ENCODE measurements at places on chromosomes 1 and 21.

DNA sequence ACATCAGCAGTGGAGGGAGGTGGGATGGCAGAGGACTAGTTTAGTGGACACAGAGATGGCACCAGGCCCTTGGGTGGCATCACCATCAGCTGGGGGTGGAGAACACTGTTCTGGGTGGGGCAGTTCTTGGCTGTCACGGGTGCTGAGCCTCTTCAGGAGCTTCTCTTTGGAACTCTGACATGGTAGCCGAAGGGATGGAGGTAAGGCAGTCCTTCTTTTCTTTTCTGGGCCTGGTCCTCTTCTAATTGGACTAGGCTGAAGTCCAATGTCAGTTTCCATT lies 8.3 kb upstream of the MEF2D start:
- DNase-seq = no peak

GRCh38 chr1:66331658-66332547 lies 202.1 kb upstream of the SGIP1 start:
- no peak for DNase-seq

DNA sequence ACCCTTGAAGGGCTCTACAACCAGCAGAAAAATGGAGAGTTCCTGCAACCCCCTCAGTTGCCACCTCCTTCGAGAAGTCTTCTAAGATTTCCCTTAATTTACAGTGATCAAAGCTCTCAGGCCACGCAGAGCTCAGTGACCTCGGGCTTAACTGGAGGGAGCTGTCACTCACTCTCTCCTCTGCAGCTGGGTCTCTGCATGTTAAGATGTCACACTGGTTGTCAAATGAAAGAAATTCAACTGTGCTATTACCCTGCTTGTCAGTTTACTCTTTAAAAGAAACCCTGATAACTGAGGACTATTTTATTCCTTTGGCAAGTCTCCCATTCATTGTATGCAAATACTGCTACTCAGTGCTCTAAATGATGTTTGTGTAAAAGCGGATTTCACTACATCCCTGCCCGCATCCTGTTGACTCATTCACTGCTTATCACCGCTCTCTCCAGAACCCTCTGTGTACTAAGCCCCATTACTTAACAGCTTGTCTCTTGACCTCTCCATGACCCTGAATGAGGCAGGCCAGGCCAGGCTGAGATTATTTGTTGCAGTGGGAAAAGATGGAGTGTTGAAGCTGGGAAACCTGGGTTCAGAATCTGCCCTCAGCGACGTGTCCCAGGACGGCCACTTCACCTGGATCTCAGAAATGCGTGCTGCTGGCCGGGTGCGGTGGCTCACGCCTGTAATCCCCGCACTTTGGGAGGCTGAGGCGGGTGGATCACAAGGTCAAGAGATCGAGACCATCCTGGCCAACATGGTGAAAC lies 13.7 kb downstream of the DHRS3 start:
- DNase-seq = no peak

DNA sequence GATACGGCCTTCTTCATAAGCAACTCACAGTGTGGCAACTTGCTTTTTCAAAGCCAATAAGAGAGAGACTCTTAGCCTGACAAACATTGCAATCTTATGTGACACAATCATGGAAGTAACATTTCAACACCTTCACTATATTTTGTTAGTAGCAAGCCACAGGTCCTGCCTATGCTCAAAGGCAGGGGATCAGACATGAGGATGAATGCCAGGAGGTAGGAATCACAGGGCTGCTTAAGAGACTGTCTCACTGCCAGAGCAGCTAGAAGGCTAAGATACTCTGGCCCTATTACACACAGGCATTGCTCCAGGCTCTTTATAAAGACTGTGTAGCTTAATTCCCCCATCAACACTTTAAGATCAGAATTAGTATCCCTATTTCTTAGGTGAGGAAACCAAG lies 236.2 kb upstream of the KAZN start:
- DNase-seq = no peak

DNA sequence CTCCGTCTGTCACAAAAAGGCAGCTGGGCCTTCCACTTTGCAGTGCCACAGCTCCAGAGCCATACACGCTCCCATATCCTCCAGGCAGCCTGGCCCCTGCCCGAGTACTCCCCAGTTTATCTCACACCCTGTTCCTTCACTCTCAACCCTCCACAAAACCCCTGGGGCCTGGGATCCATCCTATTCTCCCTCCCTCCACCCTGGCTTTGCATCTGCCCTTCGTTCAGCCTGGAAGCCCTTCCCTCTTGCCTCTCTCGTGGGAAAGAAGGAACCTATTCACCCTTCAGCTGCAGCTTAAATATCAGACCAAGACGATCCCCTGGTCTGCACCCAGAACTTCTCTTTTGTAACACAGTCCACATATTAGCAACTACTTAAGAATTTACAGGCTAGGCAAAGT lies 56.7 kb downstream of the CAMK2N1 start:
- no peak for DNase-seq

GRCh38 chr1:40382108-40382460 lies 8.6 kb downstream of the SMAP2 start:
- DNase-seq = no peak

DNA sequence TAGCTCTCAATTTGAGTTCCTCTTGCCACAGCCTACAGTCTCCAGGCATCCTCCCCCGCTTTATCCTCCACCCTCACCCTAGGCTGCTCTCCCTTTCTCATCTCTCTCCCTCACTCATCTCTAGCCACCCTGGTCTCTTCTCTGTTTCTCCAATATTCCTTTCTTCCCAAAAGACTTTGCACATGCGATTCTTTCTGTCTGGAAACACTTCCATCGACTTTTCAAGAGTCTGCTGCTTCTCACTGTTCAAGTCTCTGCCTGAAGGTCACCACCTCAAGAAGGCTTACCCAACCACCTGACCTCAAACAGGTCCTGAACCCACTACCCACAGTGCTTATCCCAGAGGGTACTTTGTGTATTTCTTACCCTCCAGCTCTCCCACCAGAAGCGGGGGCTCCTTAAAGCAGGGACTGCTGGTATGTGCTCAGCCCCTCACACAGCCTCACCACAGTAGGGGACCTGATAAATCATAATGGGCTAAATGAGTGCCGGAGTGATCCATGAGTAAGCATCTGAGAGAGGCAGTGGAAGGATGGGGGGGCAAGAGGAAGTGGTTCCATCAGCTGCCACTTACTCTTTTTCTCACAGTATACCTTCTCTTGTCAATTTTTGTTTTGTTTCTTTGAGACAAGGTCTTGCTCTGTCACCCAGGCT lies 14.3 kb upstream of the KRTAP19-8 start:
- DNase-seq = no peak

GRCh38 chr1:38870996-38871395 lies 2.2 kb downstream of the MYCBP start:
- no peak for DNase-seq

DNA sequence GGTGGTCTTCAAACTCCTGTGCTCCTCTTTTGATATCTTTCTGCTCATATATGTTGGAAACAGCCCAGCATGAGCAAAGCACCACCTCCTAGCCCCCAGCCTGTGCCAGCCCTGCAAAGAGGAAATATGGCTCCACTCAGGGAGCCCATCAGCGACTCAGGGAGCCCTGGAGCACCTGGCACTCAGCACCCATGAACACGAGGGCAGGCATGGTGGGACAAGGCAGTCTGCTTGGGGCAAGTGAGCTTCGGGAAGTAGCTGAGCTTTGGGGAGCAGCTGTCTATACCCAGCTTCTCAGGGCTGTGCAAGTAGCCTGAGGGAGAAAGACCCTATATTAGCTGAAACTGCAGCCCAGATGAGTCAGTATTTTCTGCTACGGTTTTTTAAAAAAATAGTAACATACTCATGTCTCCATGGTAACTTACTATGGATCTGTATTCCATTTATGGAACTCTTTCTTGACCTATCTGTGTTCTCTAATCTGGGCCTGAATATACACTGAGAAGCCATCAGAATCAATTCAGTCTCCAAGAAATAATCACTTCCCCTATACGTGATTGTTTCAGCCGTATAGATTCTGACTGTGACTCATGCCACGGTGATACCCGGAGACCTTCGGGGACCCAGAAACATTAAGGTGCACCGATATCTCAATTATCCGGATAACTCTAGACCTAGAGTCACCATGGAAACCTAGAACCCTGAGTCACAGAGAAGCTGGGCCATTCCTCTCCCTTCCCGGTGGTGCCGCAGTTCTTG lies 1.5 kb upstream of the ETS2 start:
- DNase-seq = no peak

GRCh38 chr1:243434594-243434993 lies 178.8 kb downstream of the SDCCAG8 start:
- no peak for DNase-seq

DNA sequence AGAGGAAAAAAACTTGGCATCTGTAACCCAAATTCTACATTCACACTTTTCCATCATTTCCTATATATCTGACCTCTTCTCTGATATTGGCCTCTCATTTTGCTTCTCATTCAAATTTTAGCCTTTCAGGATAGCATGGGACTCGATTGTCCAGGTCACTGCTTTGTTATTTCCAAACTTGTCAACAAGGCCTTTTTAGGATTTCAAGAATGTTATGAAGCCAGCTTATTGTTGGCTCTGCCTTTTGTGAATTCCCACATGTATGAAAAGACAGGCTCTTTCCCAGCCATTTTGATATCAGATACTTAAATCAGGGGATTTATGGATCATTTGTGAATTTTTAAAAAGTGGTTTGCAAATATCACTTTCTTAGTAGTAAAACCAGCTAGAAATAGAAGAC lies 663.5 kb downstream of the NCAM2 start:
- no peak for DNase-seq

DNA sequence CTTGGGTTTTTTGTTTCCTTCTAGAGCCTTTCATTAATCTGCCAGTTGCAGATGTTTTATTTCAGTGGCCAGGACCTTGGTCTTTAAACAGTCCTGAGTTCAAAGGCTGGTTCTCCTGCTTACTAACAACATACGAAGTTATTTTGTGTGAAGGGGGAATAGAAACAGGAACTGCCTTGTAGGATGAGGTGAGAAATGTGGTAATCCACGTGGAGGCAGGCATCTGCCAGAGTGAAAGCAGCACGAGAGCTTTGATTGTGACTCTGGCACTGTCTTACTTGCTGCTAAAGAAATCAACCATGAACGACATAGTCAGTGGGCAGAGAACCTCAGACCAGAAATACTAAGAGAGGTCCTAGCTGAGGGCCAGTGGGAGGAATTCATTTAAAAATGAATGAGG lies 30.4 kb downstream of the TMEM63A start:
- no peak for DNase-seq

DNA sequence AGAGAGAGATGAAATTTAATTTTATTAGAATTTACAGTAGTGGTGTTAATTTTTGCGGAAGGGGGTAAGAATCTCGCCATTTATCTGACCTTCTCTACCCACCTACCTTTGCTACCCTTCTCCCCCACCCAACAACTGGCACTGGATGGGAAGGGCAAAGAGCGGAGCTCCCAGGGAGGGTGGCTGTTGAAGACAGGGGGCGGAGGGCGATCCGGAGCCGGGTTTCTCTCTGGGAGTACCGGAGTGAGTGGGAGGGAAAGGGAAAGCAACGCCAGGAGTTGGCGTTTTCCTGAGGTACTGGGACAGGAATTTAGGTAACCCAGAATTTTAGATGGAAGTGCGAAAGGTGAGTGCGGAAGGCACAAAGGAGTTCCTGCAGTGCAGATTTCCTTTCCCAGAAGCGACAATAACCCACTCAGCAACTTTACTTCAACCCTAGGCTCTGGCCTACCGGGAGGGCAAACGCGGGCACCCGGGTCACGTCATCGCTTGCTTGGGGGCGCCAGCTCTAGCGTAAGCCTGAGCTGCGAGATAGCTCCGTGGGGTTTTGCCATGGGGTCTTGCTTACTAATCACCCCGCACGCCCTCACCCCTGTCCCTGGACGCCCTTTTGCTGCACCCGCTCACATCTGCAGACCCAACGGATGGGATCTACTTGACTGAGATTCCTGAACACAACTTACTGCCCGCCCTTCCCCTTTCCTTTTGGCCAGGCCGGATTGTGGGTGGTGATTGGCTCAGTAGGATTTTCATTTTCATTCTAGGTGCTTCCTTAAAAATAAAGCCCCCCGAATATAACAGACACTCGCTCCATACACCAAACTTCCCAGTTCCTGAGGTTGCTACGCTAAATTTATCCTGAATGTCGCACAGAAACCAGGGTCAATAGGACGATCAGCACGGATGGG lies 413.0 kb upstream of the ESRRG start:
- DNase-seq = no peak

- no peak for DNase-seq
These were observed 35.2 kb downstream of the POFUT2 start for GRCh38 chr21:45252448-45252925.

DNA sequence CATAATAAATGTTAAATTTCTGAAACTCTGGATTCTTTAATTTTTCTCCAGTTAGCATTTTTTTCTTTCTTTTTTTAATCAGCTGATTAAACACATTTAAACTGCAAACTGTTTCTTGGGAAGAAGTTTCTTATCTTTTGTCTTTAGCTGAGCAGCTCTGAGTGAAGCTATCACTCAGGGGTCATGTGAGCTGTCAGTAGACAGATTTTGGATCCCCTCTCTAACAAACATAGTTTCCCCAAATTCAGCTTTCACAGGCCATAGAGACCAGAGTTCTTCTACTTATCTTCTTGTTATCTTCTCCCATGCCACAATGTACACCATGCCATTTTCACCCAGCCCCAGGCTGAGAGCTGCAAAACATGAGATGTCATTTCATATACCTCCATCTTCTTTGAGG lies 148.9 kb downstream of the CDC42BPA start:
- no peak for DNase-seq

GRCh38 chr1:62241371-62242131 lies 46.9 kb downstream of the L1TD1 start:
- DNase-seq = no peak

- DNase-seq = no peak
These were observed 18.1 kb upstream of the IL19 start for GRCh38 chr1:206752481-206752880.

DNA sequence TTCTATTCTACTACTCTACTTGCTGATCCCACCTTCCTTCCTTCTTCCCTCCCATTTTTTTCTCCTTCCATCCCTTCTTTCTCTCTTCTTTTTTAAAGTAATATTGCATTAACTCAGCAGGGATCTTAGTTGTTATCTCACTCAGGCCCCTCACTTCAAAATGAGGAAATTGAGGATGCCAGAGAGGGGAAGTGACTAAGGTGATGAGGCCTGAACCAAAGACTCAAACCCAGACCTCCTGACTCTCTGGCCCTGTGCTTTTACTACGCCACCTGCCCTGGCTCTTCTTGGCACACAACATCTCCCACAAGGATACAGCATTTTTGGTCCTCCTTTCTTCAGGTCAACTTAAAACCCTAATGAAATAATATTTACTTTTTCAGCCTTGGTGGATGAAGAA lies 151.7 kb upstream of the ZNF648 start:
- no peak for DNase-seq

GRCh38 chr1:206580438-206581113 lies 31.7 kb downstream of the EIF2D start:
- DNase-seq = no peak

- DNase-seq = no peak
These were observed 50.7 kb downstream of the MACF1 start for GRCh38 chr1:39255222-39255621.

All from cortex of kidney (tissue), 1 donor.